ENCODE measurements at places on chromosomes 1 and 21.

DNA sequence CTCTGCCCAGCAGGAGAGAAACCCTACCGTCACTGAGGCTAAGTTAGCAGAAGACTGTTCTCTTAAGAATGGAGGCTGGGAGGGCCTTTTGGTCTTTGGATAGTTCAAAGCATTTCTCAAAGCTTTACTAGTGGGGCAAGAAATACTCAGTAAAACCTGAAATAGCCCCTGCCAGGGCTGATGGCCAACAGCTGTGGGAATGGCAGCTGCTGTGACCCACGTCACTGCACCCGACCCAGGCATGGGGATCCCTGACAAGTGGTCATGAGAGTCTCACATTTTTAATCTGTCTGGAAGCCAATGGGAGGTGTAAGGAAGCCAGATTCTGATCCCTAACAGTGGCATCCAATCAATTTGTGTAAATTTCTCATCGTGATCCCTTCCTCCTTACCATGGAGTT is 44.5 kb upstream of the ENAH start:
- DNase-seq: no peak

DNA sequence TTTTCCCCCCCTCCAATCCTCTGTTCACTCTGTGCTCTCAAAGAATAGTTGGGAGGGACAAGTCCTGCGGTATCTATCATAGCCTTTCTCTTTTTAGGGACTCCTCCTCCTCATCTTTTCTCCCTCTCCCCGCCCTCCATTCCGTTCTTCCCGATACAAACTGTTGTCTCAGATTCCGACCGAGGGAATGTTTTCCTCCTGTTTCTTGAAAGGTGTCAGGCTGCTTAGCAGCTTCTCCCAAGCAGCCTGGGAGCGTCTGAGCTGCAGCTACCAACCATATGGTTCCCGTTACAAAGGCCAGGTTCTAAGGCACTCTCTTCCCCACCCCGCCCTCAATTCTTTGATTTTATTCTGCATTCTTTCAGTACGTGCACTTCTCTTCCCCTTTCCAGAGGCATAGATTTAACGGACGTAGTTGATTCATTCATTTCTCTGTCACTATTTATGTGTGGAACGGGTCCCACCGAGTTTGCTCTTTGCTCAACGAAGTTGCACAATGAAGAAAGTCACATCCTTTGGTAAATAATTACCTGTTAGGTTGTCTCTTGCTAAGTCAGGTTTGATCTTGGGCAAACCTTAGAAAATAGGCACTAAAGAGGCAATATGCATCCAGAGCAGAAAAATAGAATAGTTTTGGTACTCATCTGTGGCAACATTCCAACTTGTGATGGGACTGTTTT is 2.8 kb downstream of the ADGRL2 start:
- DNase-seq: peak; percentile 56

DNA sequence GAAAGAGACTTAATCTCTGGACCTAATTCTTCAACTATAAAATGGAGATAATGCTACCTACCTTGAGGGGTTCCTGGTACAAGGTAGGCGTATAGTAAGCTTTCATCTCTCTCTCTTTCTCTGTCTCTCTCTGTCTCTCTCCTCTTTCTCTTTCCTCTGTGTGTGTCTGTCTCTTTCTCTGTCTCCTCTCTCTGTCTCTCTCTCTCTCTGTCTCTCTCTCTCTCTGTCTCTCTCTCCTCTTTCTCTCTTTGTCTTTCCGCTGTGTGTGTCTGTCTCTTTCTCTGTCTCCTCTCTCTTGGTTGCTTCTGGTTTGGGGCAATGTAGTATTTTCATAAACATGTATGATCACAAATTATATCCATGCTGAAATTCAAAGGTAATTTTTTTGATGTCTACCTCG is 76.1 kb upstream of the UBE2U start:
- no peak for DNase-seq

DNA sequence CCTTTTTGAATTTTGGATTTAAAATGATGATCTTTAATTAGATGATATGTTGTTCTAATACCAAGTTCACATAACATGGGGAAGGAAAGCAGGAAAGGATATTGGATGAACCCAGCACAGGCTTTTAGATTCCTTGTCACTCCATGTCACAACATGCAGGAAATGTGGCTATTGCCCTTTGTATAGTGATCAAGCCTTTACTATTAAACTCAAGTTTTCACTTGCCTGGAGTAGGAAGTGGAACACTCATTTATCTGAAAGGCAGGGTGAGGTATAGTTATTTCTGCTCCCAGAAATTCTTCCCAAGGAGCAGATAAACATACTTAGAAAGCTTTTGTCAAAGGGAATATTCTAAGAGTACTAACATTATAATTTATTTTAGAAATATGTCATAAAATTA is 37.2 kb upstream of the BCAS2 start:
- DNase-seq: no peak

DNA sequence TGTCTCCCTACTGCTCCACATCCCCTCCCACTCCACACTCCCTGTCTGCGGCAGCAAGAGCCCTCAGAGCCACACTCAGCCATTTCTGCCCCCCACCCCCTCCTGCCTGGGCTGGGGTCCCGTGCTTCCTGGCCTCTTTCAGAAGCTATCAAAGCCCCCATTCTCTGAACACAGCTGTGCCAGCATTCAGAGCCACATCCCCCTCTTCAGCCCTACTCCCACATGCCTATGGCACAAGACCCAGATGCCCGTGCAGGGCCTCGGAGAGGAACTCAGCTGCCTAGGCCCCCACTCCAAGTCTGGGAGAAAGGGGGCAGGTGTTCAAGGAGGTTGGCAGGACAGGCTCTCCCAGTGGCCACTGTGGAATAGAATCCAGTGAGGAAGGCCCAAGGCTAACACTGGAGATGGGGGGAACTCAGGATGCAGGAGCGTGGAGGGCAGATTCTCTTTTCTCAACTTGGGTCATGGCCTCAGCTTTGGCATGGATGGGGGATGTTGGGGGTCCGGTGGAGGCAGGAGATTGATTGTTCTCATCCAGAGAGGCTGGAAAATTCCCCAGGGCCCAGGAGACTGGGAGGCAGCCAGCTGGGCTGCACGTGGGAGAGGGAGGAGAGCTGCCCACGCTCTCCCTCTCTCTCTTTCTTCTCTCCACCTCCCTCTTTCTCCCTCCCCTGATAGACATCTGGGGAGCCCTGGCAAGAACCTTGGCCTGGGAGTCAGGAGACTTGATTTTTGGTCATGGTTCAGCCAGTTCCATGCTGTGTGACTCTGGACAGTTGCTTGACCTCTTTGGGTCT is 3.5 kb upstream of the BCAN start:
- no peak for DNase-seq

GRCh38 chr1:38547321-38547720 is 312.3 kb downstream of the RRAGC start:
- no peak for DNase-seq

GRCh38 chr1:110201157-110201825 is 8.8 kb upstream of the KCNC4 start:
- DNase-seq: no peak

DNA sequence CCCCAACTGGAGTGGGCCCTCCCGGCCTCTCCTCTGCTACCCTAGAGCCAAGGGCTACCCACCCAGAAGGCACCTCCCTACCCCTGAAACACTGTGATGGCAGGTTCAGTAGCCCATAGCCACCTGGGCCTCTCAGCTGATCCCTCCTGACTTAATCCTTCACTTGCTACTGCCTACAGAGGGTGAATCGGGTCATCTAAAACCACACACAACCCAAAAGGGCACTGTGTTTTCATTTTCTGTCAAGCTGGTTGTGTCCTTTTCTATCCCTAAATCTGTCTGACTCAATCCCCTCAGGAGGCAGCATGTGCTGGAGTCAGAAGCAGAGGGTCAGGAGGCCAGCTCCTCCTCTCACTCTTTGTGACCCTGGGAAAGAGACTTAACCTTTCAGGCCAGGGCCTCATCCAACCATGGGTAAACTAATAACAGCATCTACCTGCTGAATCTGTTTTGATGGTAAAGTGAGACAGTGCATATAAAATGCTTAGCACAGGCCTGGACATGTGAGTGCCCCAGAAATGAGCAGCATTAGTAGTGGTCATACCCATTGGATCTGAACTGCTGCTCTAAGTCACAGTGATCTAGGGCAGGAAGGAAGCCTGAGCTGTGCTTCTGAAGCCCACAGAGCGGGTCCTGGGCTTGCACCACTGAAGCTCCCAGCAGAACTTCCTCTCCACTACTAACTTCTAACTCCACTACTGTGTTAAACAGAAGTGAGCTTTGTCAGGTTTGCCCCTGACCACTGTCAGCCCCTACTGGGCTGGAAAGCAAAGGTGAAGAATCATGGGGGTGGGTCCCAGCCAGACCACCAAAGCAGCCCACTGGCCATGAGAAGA is 11.0 kb downstream of the PMVK start:
- DNase-seq: no peak

DNA sequence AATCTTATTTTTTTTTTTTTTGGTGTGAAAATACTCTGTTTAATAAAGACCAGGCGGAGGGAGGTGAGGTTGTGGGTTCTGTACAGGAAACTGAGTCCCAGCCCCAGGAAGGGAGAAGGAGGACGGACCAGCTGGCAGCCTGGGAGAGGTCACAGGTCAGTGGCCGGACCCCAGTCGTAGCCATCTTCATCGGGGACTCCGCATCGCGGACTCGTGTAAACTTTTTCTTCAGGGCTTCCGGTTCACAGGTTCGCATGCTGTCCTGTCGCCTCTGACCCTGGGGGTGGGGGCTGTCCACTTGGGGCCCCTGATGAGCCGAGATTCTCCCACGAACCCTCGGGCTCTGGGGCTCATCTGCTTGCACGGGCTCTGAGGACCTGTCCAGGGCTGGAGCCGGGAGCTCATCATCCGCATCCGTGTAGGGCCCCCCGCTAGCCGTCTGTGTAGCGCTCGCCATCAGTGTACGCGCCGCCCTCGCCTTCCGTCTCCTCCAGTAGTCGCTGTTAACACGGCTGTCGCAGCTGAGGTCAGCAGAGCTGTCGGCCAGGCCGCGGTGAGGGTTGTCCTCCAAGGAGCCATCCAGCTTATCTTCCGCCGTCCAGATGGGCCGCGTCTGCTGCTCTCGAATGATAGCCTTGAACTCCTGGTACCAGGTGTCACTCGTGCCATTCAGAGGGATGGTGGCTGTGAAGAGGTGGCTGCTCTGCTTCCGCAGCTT is 975.7 kb upstream of the PRMT6 start:
- no peak for DNase-seq

- no peak for DNase-seq
These were observed 137.7 kb downstream of the RUNX1 start for GRCh38 chr21:34911360-34911759.

- DNase-seq: no peak
These were observed 3.4 kb downstream of the PPP2R5A start for GRCh38 chr1:212288615-212289014.

DNA sequence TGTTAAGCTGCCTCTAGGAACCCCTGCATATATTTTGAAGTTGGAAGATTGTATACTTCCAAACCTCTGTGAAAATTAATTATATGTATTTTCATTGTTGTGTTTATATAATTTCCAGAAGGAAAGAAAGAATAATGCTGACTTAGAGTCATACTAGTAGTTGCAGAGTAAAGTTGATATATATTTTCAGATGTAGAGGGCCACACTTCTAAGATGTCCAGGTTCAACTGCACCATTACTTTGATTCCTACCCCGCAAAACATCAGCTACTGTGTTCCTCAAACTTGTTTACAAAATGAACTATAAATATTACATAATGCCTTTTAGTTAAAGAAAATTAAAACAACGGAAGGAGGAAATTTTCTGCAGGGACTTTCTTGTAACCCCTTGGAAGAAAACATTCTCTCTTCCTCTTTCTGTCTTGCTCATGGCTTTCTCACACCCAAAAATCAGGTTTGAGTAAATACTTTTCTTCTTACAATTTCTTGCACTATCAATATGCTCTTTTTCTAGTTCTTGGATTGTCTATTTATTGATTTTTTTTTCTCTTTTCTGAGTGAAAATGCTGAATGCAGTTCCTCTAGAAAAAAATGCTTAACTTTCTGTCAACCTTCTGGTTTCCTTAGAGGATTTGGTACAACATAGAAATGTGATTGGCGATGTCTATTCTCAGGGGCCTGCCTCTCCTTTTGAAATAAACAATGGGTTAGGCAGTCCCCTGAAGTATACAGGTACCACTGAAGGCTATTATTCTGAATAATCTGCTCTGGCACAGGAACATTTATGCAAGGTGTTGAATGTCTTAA is 867.8 kb downstream of the TTLL7 start:
- no peak for DNase-seq

DNA sequence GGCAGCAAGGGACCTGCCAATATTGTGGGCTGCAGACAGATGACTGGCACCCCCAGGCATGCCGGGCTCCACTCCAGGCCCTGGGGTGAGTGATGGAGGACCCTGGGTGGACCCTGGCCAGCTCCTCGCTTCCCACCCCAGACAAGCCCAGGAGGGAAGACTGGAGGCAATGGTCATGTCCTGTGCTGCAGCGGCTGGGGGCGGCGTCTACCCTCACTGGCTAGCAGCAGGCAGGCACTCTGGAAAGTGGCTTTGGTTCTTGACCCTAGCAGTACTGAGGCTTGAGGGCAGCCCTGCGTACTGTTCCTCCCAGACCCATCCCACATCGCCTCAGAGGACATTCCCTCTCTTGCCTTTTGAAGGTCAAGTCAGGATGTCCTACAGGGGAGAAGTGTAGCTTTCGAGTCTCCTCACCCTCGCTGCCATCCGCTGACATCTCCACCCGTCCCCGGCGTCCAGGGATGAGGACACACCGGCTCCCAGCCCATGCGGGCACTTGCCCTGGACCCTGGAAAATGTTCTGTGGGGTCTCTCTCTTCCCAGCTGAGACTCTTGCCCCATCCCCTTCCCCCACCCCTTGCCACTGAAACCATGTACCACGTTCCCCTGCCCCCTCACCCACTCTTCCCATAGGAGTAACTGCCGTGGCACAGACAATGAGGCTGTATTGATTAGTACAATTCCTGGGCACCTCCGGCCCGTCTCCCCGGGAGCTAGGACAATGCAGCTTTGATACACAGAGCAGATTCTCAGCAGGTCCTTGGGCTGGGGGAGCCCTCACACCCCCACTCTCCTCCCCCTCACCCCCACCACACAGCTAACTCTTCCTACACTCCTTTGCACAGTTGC is 15.0 kb downstream of the SLC6A9 start:
- no peak for DNase-seq

- no peak for DNase-seq
These were observed 59.1 kb downstream of the BCL9 start for GRCh38 chr1:147600119-147601111.

DNA sequence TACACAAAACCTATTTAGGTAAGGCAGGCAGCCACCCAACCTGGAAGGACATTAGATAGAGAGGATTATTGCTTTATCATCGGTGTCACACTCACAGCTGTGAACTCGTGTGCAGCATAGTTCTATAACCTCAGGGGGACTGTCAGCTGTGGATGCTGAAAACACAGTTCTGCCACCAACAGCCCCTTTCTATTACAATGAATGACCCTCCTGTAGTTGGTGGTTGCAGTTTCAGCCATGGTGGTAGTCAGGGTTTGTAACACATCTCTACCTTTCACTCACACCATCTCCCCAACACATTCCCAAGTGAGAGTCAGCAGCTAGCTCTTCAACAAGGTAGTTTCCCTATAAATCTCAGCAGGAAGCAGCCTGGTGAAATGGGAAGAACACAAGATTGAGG is 136.8 kb downstream of the ZC3H11B start:
- no peak for DNase-seq

- DNase-seq: no peak
These were observed 15.6 kb upstream of the ATP1A1 start for GRCh38 chr1:116357487-116357886.

Data from NT2/D1 (cell line).